Activated CD8-positive, alpha-beta memory T cell treated with anti-CD3 and anti-CD28 coated beads for 4 hours (primary cell): ENCODE measurements at places on chromosomes 1 and 21.

DNA sequence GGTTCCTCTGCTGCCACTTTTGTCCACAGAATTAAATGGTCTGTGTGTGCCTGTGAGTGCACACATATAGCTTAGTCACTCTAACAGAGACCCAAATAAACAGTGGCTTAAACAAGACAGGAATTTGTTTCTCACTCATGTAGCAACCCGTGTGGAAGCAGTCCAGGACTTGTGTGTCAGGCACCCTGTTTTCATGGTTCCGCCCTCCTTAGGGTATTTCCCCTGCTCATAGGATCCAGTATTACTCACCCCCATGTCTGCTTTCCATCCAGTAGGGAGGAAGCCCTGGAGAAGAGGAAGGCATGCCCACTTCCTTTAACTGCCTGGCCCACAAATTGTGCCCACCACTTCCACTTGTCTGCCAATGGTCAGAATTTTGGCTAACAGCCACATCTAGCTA is 41.3 kb upstream of the TACSTD2 start:
- DNase-seq, result no peak

- no peak for DNase-seq
Measured at GRCh38 chr1:53511323-53511932, 52.2 kb downstream of the DMRTB1 start.

GRCh38 chr1:47572731-47573430 is 135.0 kb downstream of the FOXD2 start:
- DNase-seq, result no peak

GRCh38 chr1:10699470-10699835 is 97.0 kb downstream of the CASZ1 start:
- DNase-seq, result no peak

DNA sequence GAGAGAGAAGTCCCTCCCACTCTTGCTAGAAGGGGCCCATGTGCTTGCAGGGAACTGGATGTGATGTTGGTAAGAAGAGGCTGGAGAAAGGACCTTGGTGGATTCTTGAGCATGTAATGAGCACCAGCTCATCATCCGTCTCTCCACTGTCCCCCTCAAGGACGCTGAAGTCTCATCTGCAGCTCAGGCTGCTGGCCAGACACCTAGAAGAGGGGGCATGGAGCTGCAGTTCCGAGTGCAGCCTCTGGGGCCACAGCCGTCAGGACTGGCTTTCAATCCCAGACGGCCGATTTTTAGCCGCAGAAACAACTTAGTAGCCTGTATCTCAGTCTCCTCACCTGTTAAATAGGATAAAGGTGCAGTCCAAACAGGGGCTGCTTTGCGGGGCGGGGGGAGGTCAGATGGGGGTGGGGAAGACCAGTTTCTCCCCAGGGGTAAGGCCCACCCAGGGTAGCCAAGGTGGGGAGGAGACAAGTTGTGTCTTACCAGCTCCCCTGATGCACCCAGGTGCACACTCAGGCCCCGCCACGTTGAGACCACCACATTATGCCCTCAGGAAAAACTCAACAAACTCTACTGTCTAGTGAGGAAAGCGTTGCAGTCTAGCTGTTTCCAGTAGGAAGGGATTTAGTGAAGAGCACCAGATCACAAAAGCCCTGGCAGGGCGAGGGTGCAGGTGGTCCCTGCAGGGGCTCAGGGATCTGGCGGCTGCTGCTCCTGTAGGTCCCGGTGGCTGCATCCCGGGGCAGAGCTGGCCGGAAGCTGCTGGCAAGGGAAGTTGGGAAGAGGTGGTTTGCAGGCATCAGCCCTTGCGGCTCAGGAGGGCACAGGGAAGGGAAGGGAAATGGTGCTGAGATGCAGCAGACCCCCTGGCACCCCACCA is 29.5 kb downstream of the LDLRAP1 start:
- DNase-seq, result no peak

GRCh38 chr1:193335806-193336428 is 149.5 kb upstream of the B3GALT2 start:
- DNase-seq, result no peak

DNA sequence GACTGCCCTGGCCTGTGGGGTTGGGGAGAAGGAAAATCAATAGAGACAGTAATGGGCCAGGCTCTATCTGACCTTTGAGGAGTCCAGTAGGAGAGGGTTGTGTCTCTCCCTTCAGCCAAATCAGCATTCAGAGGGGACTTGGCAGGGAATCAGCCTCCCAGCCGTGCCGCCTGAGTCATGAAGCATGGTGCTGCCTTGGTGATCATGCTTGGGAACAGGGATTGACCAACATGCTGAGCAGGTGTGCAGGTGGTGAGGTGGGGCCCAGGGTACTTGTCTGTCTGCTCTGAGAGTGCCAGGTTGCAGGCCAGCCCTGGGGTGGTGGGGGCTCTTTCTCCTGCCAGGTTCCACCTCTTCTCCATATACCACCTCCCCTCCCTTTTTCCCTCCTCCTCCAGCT is 58.9 kb upstream of the TLR5 start:
- DNase-seq, result no peak

- DNase-seq, result peak; percentile 62
Measured at GRCh38 chr1:44652445-44653106, 21.7 kb downstream of the TMEM53 start.

- no peak for DNase-seq
Measured at GRCh38 chr1:97337250-97338030, 583.4 kb downstream of the DPYD start.

- DNase-seq, result peak; percentile 34
Measured at GRCh38 chr1:231460614-231461013, 38.5 kb upstream of the EGLN1 start.

DNA sequence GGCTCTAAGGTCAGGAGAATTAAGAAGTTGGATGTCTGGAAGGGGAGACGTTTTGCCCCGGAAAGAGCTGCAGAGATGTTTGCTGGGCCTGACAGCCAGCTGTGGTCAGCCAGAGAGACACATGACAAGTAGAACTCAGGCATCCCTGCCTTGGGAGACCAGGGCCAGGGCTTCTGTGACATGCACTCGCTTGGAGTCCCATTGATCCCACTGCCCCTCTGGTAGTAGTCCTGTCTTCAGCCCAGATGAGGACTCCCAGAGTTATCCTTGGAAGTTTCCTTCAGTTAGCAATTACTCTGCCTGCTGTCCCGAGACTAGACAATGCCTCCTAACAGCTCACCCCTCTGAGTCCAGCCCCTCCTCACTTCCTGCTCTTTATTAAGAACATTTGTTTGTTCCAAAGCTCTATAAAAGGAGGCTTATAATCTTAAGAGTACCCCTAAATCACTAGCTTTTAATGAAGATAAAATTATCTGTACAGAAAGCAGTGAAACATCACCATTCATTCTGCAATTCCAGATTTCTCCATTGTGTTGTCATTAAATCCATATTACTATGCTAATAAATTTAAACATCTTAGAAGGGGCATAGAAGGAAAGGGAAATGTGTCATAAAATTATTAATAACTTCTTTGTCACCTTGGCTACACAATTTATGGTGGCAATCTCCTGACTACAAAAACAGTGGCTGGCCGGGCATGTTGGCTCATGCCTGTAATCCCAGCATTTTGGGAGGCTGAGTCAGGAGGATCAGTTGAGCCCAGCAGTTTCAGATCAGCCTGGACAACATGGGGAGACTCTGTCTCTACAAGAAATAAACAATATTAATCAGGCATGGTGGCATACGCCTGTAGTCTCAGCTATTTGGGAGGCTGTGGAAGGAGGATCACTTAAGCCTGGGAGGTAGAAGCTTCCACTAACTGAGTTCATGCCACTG is 94.2 kb downstream of the KCNK1 start:
- DNase-seq, result no peak

DNA sequence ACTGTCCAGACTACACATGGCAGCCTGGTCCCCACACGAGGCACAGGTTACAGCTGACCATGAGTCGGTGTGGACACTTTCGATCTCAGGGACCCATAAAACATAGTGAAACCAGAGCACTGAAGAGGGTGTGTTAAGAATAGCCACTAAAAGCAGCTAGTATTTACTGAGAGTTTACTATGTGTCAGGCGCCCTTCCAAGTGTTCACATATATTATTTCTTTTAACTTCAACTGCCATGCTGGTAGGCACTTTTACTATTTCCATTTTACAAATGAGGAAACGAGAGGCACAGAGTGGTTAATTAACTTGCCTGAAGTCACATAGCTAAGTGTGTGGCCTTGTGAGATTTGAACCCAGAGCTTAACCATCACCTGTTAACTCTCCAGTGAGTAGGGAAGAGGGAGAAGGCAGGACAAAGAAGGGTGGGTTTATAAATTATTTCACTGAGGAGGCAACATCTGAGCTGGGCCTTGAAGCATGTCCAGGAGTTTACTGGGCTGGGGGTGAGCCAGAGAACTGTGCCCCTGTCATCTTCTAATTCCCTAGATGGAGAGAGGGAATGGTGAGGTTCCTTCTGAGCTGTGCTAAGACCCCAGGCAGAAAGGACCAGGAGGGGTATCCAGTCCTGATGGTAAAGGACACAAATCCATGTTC is 20.7 kb downstream of the ABCA4 start:
- no peak for DNase-seq

- no peak for DNase-seq
Measured at GRCh38 chr1:240093120-240093961, 1.7 kb downstream of the FMN2 start.

- no peak for DNase-seq
Measured at GRCh38 chr1:98769162-98769561, 107.6 kb downstream of the SNX7 start.

GRCh38 chr1:63636192-63637105 is 43.2 kb downstream of the PGM1 start:
- DNase-seq, result no peak

DNA sequence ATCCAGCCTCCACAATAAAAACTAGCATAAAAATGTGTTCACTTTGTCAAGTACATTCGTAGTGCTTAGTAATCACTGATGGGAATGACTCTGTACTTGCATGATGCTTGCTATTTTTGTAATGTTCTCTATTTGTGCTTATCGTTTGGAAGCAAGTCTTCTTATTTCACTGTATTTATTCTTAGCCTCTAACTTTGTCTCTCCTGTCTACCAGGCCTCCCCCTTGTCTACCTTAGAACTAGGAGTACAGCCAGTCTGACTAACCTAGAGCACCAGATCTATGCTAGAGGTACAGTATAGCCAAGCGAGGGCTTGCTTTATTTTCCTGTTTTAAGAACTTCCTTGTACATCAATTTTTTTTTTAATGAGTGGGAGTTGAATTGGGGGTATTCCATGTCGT is 108.2 kb downstream of the VPS13D start:
- DNase-seq, result no peak

DNA sequence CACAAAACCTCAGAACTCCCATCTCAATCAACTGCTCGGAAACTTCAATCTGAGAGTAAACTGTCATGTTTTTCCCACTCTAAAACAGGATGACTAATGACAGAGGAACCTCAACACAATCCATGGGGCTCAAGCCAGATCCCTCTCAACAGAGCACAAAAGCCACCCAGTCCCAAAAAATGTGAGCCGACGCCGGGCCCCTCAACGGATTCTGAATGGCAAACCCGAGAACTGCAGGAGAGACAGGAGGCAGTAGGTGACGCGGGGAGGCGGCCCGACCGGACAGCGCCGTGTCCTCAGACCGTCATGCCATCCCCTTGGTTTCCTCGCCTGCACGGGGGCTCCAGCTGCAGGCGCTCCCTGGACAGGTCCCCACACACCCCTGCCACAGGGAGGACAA is 53.4 kb downstream of the SSBP3 start:
- no peak for DNase-seq

- DNase-seq, result no peak
Measured at GRCh38 chr1:198519639-198520501, 20.6 kb downstream of the ATP6V1G3 start.

- no peak for DNase-seq
Measured at GRCh38 chr1:209382231-209383100, 201.0 kb upstream of the CAMK1G start.

DNA sequence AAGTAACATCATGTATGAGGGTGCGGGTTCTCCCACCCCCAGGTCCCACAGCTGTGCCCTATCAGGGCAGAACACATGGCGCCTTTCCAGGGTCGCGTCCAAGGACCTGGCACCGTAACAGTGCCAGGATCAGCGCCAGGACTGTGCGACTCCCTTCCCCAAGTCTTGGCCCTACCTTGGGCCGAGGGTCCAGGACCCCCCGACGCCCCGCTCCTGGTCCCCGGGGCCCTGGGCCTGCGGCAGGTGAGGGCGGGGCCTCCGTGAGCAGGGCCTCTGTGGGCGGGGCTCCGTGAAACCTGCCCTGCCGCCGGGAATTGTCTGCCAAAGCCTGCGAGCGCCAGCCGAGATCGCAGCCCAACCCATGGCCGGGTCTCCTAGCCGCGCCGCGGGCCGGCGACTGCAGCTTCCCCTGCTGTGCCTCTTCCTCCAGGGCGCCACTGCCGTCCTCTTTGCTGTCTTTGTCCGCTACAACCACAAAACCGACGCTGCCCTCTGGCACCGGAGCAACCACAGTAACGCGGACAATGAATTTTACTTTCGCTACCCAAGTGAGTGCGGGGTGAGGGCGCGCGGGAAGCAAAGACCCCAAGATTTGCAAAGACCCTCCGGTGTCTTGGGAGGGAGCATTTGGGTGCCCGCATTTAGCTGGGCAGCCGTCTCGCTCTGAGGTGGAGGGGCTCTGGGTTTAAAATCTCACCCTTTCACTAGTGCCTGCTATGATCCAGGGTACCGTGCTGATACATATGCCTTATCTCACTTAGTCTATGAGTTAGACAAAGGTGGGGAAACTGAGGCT is at the start of gene RHBG:
Gene RHBG, plus strand, starts transcription at position 323 of the 796 bp plus-strand sequence. Its CDS starts 39 bp downstream, at position 362.
- no peak for DNase-seq

DNA sequence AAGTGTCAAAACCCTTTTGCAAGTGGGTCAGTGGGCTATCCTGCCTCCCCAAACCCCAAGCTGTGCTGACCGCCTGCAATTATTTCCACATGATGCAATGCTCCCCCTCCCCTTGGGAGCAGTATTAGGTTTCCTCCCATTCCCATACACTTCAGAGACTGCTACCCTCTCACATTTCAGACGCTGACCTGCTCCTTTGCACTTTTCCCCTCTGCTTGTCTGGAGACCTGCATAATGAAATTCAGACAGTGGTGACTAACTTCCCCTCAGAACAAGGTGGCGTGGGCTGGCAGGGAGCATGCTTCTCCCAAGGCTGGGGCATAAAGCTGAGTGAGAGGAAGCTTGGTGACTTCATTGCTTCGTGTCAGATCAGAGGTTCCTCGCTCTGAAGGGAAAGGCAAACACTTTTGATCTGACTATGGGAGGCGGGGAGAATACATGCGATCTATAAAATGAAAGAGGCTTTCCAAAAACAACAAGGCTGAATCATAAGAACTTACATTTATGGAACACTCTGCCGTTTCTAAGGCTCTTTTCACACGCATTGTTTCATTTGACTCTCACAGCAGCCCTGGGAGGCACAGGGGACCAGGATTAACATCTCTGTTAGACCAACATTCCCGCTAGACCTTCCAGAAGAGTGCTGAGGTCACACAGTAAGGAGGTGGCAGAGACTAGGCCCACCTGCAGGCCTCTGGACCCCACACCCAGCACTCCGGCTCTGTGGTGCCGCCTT is 27.5 kb upstream of the ROR1 start:
- no peak for DNase-seq

GRCh38 chr1:51924455-51924854 is 45.9 kb upstream of the NRDC start:
- DNase-seq, result no peak

GRCh38 chr1:177333936-177334595 is 163.3 kb downstream of the BRINP2 start:
- no peak for DNase-seq
